ENCODE measurements at places on chromosomes 12 and 14.

- no peaks in the 10 kb centered on the region for H3K36me3 ChIP-seq
- H3K27me3 ChIP-seq: no peaks in the 10 kb centered on the region
- no peak overlapping the region for H3K27ac ChIP-seq
- H3K4me1 ChIP-seq: no peaks in the 10 kb centered on the region
- no peak overlapping the region for H3K4me3 ChIP-seq
Measured at GRCh38 chr14:35991356-35991755, 165.2 kb downstream of the BRMS1L start.

- DNase-seq: no peak
- peaks cover 25% of the 10 kb centered on the region for H3K4me1 ChIP-seq
- peaks cover 2% of the 10 kb centered on the region for H3K36me3 ChIP-seq
- H3K27me3 ChIP-seq: no peaks in the 10 kb centered on the region
- no peak overlapping the region for H3K4me3 ChIP-seq
Measured at GRCh38 chr12:104513681-104514080, 56.9 kb downstream of the CHST11 start.

GRCh38 chr12:107361970-107362369, 268.6 kb upstream of the CRY1 start:
- H3K36me3 ChIP-seq: no peaks in the 10 kb centered on the region
- no peaks in the 10 kb centered on the region for H3K4me1 ChIP-seq
- no peak for DNase-seq

GRCh38 chr12:128318341-128318740, 51.4 kb downstream of the TMEM132C start:
- H3K27me3 ChIP-seq: no peaks in the 10 kb centered on the region
- H3K36me3 ChIP-seq: no peaks in the 10 kb centered on the region
- H3K4me1 ChIP-seq: no peaks in the 10 kb centered on the region
- H3K4me3 ChIP-seq: no peak overlapping the region

GRCh38 chr12:67758521-67758920, 110.0 kb downstream of the DYRK2 start:
- no peak overlapping the region for H3K4me3 ChIP-seq
- no peaks in the 10 kb centered on the region for H3K27me3 ChIP-seq
- DNase-seq: no peak
- no peaks in the 10 kb centered on the region for H3K36me3 ChIP-seq

- no peaks in the 10 kb centered on the region for H3K4me1 ChIP-seq
- no peak overlapping the region for H3K27ac ChIP-seq
- H3K4me3 ChIP-seq: no peak overlapping the region
Measured at GRCh38 chr14:65003394-65003793, 16.7 kb downstream of the FNTB start.

DNA sequence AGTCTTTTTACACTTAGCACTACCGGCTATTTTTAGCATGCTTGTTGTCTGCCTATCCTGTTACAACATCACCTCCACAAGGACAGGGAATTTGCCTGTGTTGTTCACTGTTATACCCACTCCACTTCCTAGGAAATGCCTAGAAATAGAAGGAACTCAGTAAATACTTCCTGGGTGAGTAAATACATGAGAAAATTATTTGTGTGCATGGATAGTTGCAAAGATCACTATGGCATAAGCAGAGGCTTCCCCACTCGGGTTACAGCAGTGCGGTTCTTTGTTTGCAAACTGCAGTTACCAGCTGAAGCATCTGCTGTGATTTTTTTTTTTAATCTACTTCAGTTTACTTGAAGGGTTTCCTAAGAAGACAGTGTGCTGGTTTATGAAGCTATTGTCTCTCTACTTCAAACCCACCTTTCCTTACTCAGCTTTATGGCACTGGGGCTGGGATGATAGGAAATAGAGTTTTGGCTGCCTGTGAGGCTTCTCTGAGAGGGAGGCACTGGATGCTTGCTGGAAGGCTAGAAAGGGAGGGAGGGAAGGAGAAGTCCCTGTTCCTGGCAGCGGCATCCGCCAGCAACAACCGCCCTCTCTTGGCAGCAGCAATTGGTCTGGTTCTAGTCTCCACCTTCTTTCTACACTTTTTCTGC, 29.0 kb downstream of the PDE6H start:
- no peaks in the 10 kb centered on the region for H3K4me1 ChIP-seq
- no peak overlapping the region for H3K4me3 ChIP-seq
- H3K36me3 ChIP-seq: no peaks in the 10 kb centered on the region
- no peak for DNase-seq

- H3K36me3 ChIP-seq: no peaks in the 10 kb centered on the region
- H3K4me1 ChIP-seq: no peaks in the 10 kb centered on the region
- no peak for DNase-seq
- H3K4me3 ChIP-seq: no peak overlapping the region
Measured at GRCh38 chr14:49553106-49553505, 33.1 kb downstream of the RPS29 start.

- no peaks in the 10 kb centered on the region for H3K36me3 ChIP-seq
- H3K27ac ChIP-seq: no peak overlapping the region
- no peaks in the 10 kb centered on the region for H3K27me3 ChIP-seq
- H3K4me3 ChIP-seq: no peak overlapping the region
Measured at GRCh38 chr14:52910572-52910971, 40.3 kb downstream of the FERMT2 start.

GRCh38 chr14:94787092-94787491, 17.2 kb upstream of the GSC start:
- DNase-seq: no peak
- no peaks in the 10 kb centered on the region for H3K36me3 ChIP-seq
- no peak overlapping the region for H3K27ac ChIP-seq
- peaks cover 38% of the 10 kb centered on the region for H3K27me3 ChIP-seq

GRCh38 chr12:7293670-7294069, 10.2 kb upstream of the ACSM4 start:
- no peak overlapping the region for H3K27ac ChIP-seq
- H3K4me1 ChIP-seq: no peaks in the 10 kb centered on the region
- H3K36me3 ChIP-seq: no peaks in the 10 kb centered on the region
- DNase-seq: peak; percentile 76

- no peak overlapping the region for H3K4me3 ChIP-seq
- DNase-seq: no peak
- no peak overlapping the region for H3K27ac ChIP-seq
- H3K36me3 ChIP-seq: no peaks in the 10 kb centered on the region
- peaks cover 29% of the 10 kb centered on the region for H3K4me1 ChIP-seq
Measured at GRCh38 chr12:50599366-50600095, 94.7 kb downstream of the DIP2B start.

GRCh38 chr14:35628989-35629388, 95.0 kb downstream of the INSM2 start:
- H3K27ac ChIP-seq: no peak overlapping the region
- no peak for DNase-seq
- no peak overlapping the region for H3K4me3 ChIP-seq
- peaks cover 2% of the 10 kb centered on the region for H3K36me3 ChIP-seq
- H3K4me1 ChIP-seq: no peaks in the 10 kb centered on the region
